ENCODE measurements at places on chromosomes 5 and 9. TPM values are rescaled to one million over a fixed set of nuclear protein-coding genes. Genes with fewer than 3 reads are reported as not detected.

GRCh38 chr9:126586236-126586635 lies 27.5 kb upstream of the LMX1B start:
- no peak for DNase-seq

- no peak for DNase-seq
Measured at GRCh38 chr5:42531611-42532010, 108.4 kb downstream of the GHR start.

- DNase-seq: no peak
Measured at GRCh38 chr9:14403081-14403480, 89.1 kb upstream of the NFIB start.

DNA sequence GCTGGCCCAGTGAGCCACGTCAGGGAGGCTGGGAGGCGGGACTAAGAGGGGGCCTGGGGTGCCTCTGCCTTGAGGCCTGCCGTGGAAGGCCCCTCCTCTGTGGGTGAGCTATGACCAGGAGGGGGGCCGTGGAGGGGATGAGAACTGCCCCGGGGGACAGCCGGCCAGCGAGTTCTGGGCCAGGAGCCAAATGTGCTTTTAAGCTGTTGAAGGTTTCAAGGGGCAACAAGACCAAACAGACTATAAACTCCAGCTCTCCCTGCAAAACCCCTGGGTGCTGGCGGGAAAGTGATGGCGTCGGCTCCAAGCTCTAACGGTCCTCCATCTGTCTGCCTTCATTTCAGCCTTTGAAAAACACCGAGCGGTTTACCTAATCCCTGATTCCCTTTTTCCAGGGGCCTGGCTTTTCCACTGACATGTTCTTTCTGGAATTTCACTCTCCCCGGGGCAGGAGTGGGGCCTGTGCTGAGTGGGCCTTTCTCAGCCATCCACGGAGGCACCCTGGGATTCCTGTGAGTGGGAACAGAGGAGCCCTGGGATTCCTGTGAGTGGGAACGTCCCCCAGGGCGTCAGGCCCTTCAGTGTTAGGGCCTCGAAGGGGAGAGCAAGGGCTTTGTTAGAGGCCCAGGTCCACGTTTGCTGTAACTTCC lies 65.6 kb downstream of the COL5A1 start:
- peak; percentile 85 for DNase-seq

DNA sequence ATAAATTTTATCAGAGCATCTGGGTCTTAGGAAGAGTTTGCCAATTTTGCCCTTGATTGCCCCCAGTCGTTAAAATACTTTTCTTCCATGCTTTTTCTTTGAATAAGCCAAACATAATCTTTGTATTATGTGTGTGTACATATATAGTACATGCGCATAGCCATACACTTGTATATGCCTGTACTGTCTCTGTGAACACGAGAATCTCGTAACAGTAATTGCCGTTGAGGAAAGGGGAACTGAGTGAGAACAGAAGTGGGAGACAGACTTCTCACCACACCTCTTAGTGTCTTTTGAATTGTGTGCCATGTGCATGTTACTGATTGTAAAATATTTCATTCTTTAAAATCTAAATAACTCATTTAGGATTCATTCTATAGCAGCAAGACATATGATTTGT lies 79.6 kb upstream of the GRHPR start:
- DNase-seq: no peak

PITX1 gene
- total RNA-seq: 3.6 TPM

- no peak for DNase-seq
Measured at GRCh38 chr9:7238247-7238637, 480.5 kb downstream of the KDM4C start.

- no peak for DNase-seq
Measured at GRCh38 chr9:136511670-136512592, 29.1 kb upstream of the SEC16A start.

GRCh38 chr9:36597412-36598178 lies 24.9 kb downstream of the MELK start:
- DNase-seq: no peak

HINT1 gene
- total RNA-seq: 121 TPM

DNA sequence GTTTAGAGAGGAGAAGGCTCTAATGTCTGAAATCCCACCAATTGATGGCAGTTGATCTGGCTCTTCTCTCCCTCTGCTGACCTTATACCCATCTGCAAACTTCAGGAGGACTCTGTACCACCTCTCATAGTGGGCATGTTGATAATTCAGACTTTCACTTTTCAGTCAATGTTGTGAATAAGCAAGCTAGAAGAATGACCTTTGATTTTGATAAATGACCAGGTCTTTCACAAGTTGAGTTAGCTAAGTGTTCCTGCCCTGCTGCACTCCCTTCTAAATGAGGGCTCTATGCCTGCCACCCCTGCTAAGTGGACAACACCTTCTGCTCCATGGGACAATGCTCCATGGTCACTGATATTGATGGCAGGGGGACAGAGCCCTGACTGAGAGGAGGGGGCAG lies 74.7 kb downstream of the SPRY4 start:
- DNase-seq: no peak

HAPLN1 gene
- total RNA-seq: not detected

ANKRD20A1 gene
- 4.1 TPM for total RNA-seq

RAB3C gene
- 6.1 TPM for total RNA-seq

- DNase-seq: no peak
Measured at GRCh38 chr5:171865471-171865870, 79.9 kb downstream of the SMIM23 start.

All from sciatic nerve (tissue), 2 donors.